ENCODE measurements at places on chromosomes 2 and 18.

- DNase-seq: no peak
Observed at GRCh38 chr18:47898696-47899095, 31.8 kb downstream of the SMAD2 start.

DNA sequence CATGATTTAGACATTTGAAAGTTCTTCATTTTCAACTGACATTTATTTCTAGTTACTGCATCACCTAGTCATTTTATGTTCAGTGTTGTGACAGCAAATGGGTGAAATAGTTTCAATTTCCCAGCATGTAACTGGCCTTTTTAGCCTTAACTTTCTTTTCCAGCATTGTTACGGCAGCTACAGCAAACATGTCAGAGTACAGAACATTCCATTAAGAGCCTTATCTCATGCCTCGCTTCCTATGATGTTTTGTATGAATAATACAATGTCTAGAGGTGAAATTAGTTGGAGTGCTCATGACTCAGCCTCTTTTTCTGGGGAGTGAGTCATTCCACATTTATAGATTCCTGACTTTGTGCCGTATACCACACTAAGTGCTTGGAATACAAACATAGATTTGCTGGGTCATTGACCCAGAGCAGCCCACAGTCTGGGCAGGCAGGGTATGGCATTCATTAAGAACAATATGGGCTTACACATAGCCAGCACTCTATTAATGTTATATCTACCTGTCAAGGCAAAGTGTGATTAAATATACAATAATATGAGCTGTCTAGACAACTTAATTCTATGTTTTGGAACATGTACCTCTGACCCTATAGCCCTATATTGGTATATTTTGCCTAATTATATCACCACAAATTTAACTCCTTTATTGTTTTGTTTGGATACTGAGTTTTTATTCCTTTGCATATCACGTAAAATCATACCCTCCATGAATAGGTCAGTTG is 72.2 kb downstream of the MAP2 start:
- DNase-seq: no peak

DNA sequence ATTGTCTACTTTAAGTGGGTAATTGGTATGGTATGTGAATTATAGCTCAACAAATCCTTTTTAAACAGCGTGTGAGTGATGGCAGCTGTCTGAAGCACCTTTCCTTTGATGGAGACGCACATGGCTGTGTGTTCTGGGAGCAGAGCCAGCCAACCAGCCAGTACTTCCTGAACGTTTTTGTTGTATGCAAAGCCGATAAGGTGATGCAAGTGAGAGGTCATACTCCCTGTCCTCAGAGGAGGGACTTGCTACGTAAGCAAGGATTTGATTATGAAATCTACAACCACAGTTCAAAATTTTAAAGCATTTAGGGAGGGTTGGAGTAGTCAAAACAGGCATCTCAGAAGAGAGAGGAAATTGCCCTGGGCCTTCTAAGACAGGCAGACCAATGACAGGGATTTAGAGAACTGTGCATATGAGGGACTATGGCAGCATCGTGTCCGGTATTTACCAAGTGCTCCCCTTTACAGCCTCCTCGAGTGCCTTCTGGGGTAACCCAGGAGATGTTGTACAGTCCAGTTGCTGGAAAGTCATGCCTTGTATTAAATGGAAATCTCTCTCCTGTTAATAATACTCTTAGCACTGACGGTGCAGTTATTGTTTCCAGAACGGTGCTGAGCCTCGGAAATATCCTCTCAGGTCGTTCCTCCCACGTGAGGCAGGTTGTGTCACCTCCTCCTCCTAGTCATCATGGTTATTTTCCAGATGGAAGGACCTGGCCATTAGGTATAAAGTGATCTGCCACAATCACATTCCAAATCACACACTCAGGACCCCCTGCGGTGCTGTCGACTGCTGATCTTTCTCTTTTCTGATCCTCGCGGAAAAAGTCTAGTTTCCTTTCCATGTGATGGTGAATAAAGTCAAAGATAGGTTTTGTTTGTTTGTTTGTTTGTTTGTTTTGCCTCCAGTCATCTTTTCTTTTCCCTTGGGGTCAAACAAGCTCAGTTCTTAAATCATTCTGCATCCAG is 28.4 kb downstream of the ARHGEF4 start:
- no peak for DNase-seq

- no peak for DNase-seq
Observed at GRCh38 chr2:43391878-43392215, 165.4 kb upstream of the ZFP36L2 start.

- no peak for DNase-seq
Observed at GRCh38 chr2:196783431-196784094, 15.9 kb downstream of the GTF3C3 start.

- no peak for DNase-seq
Observed at GRCh38 chr2:241676665-241677064, 9.9 kb downstream of the DTYMK start.

DNA sequence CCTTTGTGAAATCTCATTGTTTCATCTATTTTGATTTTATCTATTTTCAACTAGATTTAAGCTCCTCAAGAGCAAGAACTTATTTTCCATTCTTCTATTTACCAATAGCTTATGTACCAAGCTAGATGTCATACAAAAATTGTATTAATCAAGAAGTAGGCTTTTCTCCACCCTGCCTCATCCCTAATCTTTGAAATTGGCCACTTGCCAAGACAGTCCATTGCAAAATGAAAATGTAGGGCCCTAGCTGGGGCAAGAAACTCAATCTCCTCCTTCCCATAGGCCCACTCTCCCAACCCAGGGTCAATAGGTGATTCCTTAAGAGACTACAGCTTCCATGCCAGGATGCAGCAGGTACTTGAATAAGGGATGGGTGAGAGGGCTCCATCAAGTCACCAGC is 39.3 kb upstream of the STPG4 start:
- DNase-seq: no peak

DNA sequence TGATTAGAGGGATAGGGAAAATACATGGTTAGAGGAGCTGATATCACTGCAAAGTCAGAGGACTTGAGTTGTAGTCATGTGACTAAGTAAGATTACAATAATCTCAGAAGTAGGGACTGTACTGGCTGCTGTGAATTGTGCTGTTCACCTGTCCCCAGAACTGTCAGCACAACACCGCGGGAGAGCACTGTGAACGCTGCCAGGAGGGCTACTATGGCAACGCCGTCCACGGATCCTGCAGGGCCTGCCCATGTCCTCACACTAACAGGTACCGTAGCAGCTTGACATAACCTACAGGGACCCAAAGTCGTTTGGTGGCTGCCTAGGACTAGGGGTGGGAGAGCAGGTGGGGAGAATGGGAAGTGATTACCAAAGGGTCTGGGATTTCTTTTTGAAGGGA is 132.8 kb upstream of the TTC39C start:
- DNase-seq: no peak

DNA sequence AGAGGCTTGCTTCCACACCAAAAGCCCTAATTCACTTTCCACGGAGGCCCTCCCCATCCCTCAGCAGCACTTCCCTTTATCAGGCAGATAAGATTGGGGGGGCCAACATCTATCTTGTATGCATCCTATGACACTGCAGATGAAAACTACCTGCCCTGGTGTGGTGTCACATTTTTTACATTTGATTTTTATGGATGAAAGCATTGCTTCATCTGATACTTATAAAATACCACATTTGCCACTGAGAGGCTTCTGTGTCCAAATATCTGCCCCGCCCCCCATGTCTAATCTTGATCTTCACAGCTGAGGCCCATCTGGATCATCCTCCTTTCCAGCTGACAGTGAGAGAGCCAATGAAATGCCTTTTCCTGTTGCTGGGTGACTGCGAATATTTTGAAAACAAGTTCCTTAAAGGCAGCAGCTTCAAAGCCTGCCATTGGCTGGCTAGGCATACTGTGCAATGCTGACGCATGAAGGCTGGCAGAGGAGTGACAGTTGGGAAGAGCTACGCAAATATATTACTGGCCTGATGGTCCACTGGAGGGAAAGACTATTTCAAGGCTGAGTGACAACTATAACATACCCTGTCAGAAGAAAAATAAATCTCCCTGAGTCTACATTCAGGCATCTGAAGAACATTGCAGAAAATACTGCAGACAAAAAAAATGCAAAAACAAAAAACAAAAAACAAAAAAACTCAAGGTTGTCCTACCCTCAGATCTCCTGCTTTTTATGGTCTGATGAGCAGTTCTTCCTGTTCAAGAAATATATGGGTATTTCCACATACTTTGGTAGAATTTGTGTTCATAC is 318.7 kb downstream of the PDE11A start:
- DNase-seq: peak; percentile 56

DNA sequence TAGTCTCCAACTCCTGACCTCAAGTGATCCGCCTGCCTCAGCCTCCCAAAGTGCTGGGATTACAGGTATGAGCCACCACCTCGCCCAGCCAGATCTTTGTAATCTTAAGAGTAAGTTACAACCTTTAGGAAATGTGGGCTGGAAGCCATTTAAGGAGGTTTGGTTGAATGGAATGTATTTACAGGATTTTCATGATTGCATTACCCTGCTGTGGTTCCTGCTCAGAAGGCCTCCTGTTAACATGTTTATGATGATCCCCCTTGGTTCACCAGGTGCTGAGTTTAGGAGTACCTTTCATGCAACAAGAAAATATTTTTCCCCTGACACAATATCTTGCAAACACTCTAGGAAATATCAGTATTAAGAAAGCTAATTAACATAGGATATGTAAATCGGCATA is 187.4 kb upstream of the SH3BP4 start:
- DNase-seq: no peak

GRCh38 chr2:174442546-174443510 is 44.0 kb downstream of the GPR155 start:
- DNase-seq: no peak
